ENCODE measurements at places on chromosomes 1 and 21.

DNA sequence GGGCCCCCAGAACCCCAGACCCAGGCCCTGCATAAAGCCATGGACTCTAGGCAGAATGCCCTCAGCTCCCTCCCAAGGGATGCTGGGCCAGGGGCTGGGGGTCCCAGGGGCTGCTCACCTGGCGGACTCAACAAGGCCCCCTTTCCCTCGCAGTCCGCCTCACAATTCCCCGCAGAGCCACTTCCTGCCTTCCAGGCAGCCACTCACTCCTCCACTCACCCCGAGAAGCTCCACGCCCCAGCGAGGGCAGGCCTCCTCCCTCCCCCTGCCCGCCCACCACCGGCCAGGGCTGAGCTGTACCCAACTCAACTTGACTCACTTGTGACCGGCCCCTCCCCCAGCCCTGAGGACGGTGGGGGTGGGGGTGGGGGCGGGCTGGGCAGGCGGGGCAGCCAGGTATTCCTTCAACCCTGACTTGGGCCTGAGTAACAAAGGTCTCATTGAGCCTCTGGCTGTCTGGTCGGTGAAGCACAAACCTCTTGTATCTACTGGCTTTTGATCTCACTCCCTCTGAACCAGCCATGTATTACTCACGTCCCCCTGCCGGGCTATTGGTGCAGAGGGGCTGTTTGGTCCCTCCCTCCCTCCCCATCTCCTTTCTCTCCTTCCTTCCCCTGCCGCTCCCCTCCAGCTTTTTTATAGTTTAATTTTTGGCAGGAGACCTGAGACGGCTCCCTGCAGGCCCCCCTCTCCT lies 5.9 kb downstream of the BLACAT1 start:
- DNase-seq: peak; percentile 75

GRCh38 chr1:246218686-246219085 lies 288.4 kb downstream of the SMYD3 start:
- DNase-seq: no peak

DNA sequence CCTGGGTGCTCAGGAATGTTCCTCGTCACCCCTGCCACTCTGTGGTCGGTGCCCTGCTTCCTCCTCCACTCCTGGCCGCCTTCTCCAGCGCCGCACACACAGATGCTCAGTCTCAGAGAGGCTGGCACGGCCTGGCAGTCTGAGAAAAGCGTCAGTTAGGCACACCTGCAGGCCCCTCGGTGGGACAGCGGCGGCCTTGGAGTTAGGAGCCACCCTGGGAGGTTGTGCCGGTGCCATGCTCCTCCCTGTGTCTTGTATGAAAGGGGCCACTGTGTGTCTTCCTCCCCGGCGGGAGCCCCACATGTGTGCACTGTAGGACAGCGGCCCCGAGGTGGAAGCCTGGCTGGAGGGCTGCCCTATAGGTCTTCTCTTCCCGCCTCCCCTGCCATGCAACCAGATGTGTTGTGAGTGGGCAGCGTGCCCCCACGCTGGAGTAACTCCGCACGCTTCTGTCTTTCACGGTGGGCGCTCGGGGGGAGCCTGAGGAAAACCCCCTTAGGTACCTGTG lies 145.2 kb downstream of the PGBD5 start:
- peak; percentile 3 for DNase-seq

GRCh38 chr1:160858097-160858496 lies 4.6 kb downstream of the CD244 start:
- no peak for DNase-seq

Measured in activated CD4-positive, alpha-beta T cell treated with anti-CD3 and anti-CD28 coated beads for 36 hours (primary cell).